Activated T-cell treated with anti-CD3 and anti-CD28 coated beads, Interleukin-2, amount 50 U/mL, for 72 hours (primary cell): ENCODE measurements at places on chromosomes 1 and 21. TPM values are rescaled to one million over a fixed set of nuclear protein-coding genes. Genes with fewer than 3 reads are reported as not detected.

The KIAA1614 gene
- 0.02 TPM for total RNA-seq

The LAMC2 gene
- not detected for total RNA-seq

The FABP3 gene
- not detected for total RNA-seq

The SPRR4 gene
- total RNA-seq: not detected

The GNG12 gene
- total RNA-seq: 0.34 TPM

- no peaks in the 10 kb centered on the region for H3K27me3 ChIP-seq
- H3K36me3 ChIP-seq: no peaks in the 10 kb centered on the region
- H3K4me1 ChIP-seq: no peaks in the 10 kb centered on the region
- H3K27ac ChIP-seq: no peak overlapping the region
- no peak overlapping the region for H3K4me3 ChIP-seq
Measured at GRCh38 chr1:197252973-197253372, 15.1 kb upstream of the CRB1 start.

GRCh38 chr1:225652729-225653462 lies at the start of gene ENAH:
Gene ENAH (minus strand): TSS chr1:225653123. CDS start chr1:225652690, 433 bp downstream.
- peak; percentile 56 for DNase-seq
- H3K4me1 ChIP-seq: peaks cover 15% of the 10 kb centered on the region
- H3K27ac ChIP-seq: peak within 1 kb of the TSS; percentile 53
- peaks cover 5% of the 10 kb centered on the region for H3K36me3 ChIP-seq
- peak within 1 kb of the TSS; percentile 95 for H3K4me3 ChIP-seq
- H3K27me3 ChIP-seq: peaks cover 54% of the 10 kb centered on the region

- peaks cover 4% of the 10 kb centered on the region for H3K36me3 ChIP-seq
- no peak for DNase-seq
- peak overlapping the region; percentile 88 for H3K4me3 ChIP-seq
- H3K27ac ChIP-seq: peak overlapping the region; percentile 71
- H3K27me3 ChIP-seq: peaks cover 69% of the 10 kb centered on the region
Measured at GRCh38 chr1:46131093-46131492, 1.3 kb downstream of the PIK3R3 start.

GRCh38 chr21:35470522-35470921 lies 421.4 kb upstream of the RUNX1 start:
- no peak overlapping the region for H3K4me3 ChIP-seq
- H3K36me3 ChIP-seq: peaks cover 7% of the 10 kb centered on the region
- no peak for DNase-seq
- H3K4me1 ChIP-seq: peaks cover 4% of the 10 kb centered on the region
- H3K27me3 ChIP-seq: no peaks in the 10 kb centered on the region

- no peaks in the 10 kb centered on the region for H3K36me3 ChIP-seq
- no peak overlapping the region for H3K27ac ChIP-seq
- DNase-seq: peak; percentile 12
- no peaks in the 10 kb centered on the region for H3K27me3 ChIP-seq
Measured at GRCh38 chr21:26732432-26733221, 112.6 kb downstream of the ADAMTS1 start.

GRCh38 chr1:223405507-223405906 lies 12.3 kb downstream of the CCDC185 start:
- H3K27me3 ChIP-seq: no peaks in the 10 kb centered on the region
- DNase-seq: no peak
- peaks cover 8% of the 10 kb centered on the region for H3K36me3 ChIP-seq
- H3K27ac ChIP-seq: no peak overlapping the region
- no peak overlapping the region for H3K4me3 ChIP-seq
- H3K4me1 ChIP-seq: peaks cover 23% of the 10 kb centered on the region

- no peak overlapping the region for H3K4me3 ChIP-seq
- no peak overlapping the region for H3K27ac ChIP-seq
- H3K27me3 ChIP-seq: no peaks in the 10 kb centered on the region
- H3K4me1 ChIP-seq: no peaks in the 10 kb centered on the region
Measured at GRCh38 chr21:41529769-41530168, 21.8 kb upstream of the TMPRSS2 start.

DNA sequence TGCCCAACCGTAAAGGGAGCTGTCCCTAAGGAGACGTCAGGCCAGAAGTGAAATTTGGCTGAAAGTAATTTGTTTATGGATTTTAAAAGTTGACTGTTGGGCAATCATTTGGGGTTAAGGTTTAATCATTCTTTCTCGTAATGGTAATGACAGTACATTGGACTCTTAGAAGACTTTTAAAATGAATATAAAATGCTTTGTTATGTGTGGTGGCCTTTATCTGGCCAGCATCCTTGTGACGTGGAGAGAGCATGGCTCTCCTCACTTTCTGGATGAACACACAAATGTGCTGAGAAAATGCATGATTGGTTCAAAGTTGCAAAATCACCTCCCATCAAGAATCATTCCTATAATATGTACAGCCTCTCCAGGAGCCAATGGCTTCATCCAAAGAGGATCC lies 160.2 kb downstream of the DHRS3 start:
- H3K27me3 ChIP-seq: no peaks in the 10 kb centered on the region
- peaks cover 4% of the 10 kb centered on the region for H3K36me3 ChIP-seq
- DNase-seq: no peak
- H3K27ac ChIP-seq: no peak overlapping the region

GRCh38 chr1:190154744-190155143 lies 322.9 kb downstream of the BRINP3 start:
- H3K27me3 ChIP-seq: no peaks in the 10 kb centered on the region
- no peak for DNase-seq
- H3K36me3 ChIP-seq: peaks cover 1% of the 10 kb centered on the region

DNA sequence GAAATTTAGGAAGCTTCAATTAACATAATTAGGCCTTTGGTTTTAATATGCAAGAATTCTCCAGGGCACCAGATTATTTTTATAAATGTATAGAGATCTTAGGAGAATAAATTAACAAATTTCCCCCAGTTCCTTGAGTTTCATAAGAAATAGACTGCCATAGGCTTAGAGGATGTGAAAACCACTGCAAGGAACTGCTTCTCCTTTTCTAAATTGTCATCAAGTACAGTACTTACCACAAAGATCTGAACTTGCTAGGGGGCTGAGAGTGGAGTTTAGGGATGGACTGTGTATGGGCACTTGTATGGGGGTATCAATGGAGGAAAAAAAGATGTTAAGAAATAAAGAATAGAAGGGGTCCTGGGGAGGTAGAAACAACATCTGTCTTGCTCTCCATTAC lies 31.1 kb downstream of the LHX8 start:
- no peaks in the 10 kb centered on the region for H3K4me1 ChIP-seq
- no peak overlapping the region for H3K4me3 ChIP-seq
- H3K27ac ChIP-seq: no peak overlapping the region
- H3K27me3 ChIP-seq: no peaks in the 10 kb centered on the region
- DNase-seq: no peak

DNA sequence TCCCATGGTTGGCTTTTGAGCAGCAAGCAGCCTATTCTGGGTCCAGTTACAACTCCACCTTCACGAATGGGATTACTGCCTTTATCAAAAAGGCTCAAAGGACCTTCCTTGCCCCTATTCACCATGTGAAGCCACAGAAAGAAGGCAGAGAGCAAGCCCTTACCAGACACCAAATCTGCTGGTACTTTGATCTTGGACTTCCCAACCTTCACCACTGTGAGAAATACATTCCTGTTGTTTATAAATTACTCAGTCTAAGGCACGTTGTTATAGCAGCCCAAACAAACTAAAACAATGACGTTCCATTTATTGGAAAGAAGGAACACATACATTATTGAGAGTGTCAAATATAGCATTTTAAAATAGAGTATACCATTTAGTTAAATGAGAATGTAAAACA lies 1557.9 kb downstream of the PLA2G4A start:
- no peak overlapping the region for H3K27ac ChIP-seq
- H3K4me1 ChIP-seq: no peaks in the 10 kb centered on the region
- H3K27me3 ChIP-seq: no peaks in the 10 kb centered on the region
- no peak for DNase-seq
- H3K4me3 ChIP-seq: no peak overlapping the region

- H3K27me3 ChIP-seq: peaks cover 1% of the 10 kb centered on the region
- no peak overlapping the region for H3K4me3 ChIP-seq
- no peaks in the 10 kb centered on the region for H3K36me3 ChIP-seq
- peaks cover 9% of the 10 kb centered on the region for H3K4me1 ChIP-seq
- DNase-seq: peak; percentile 15
Measured at GRCh38 chr1:100622037-100622436, 84.1 kb downstream of the GPR88 start.

GRCh38 chr1:167052389-167052788 lies 37.8 kb downstream of the GPA33 start:
- H3K4me1 ChIP-seq: no peaks in the 10 kb centered on the region
- DNase-seq: no peak
- no peaks in the 10 kb centered on the region for H3K36me3 ChIP-seq
- no peaks in the 10 kb centered on the region for H3K27me3 ChIP-seq

GRCh38 chr1:21321963-21322680 lies 31.9 kb upstream of the ECE1 start:
- DNase-seq: no peak
- H3K4me1 ChIP-seq: peaks cover 67% of the 10 kb centered on the region
- H3K27ac ChIP-seq: no peak overlapping the region
- H3K4me3 ChIP-seq: peak overlapping the region; percentile 38
- H3K36me3 ChIP-seq: peaks cover 10% of the 10 kb centered on the region

- H3K27ac ChIP-seq: no peak overlapping the region
- peaks cover 7% of the 10 kb centered on the region for H3K27me3 ChIP-seq
- no peak for DNase-seq
- no peak overlapping the region for H3K4me3 ChIP-seq
- no peaks in the 10 kb centered on the region for H3K36me3 ChIP-seq
Measured at GRCh38 chr1:242187171-242187570, 188.3 kb upstream of the MAP1LC3C start.

DNA sequence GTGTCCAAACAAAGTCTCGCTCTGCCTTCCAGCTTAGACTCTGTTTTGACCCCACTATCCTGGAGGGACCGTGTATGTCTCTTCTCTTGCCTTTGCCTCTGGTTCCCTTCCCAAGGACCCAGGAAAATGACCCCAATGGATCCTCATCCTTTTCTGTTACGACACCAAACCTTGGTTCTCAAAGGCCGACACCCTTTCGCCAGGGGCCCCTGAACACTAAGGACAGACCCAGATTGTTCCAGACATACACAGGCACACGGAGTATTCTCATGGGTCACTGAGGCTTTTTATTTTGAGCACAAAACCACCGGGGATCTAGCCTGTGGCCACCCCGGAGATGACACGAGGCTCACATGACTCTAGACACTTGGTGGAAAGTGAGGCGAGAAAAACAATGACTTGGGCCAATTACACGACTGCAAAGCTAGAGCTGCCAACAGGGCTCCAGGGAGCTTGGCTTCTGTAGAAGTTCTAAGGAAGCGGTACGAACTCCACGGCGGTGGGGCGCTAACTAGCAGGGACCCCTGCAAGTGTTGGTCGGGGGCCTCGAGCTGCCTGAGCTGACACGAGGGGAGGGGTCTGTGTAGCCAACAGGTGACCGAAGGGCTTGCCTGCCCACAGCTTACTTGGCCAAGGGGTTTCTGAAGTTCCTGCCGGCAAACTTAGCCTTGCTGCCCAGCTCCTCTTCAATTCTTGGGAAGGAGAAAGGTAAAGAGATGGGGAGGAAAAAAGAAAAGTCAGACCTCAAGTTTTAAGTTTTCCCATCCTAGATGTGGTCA lies 17.6 kb downstream of the ENO1 start:
- H3K36me3 ChIP-seq: peaks cover 45% of the 10 kb centered on the region
- no peaks in the 10 kb centered on the region for H3K27me3 ChIP-seq
- no peak overlapping the region for H3K4me3 ChIP-seq
- DNase-seq: no peak

DNA sequence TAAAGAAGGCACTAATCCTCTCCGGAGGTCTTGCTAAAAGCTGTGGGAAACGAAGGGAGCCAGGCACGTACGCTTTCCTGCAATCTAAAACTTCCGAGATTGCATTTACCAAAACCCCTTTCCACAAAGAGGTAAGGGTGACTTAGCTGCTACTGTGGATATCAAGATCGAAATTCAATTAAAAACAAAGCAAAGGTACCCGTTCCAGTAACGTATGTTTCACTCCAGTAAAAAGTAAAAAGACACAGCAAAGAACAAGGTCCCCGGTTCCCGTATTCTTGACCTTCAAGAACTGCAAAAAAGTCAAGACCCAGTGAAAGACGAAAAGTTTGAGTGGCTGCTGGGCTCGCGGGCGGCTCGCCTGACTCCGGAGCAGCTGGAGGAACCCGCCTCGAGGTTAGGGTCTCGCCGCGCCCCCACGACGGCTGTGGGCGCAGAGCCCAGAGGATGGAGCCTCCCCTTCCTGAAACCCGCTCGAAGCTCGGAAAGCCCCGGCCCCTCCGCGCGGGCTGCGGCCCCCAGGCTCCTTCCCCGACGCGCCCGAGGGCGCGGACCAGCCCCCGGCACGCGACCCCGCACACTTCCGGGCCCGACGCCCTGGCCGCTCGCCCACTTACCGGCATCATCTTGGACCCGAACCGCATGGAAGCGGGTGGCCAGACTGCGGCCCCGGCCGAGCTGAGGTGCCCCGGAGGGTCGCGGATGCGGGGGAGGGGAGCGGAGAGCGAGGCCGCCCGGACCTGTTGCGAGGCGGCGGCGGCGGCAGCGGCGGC lies 524 bp downstream of the TP53BP2 start:
- H3K36me3 ChIP-seq: peaks cover 12% of the 10 kb centered on the region
- peak overlapping the region; percentile 91 for H3K4me3 ChIP-seq
- peaks cover 7% of the 10 kb centered on the region for H3K27me3 ChIP-seq
- peak; percentile 66 for DNase-seq

- no peak overlapping the region for H3K4me3 ChIP-seq
- no peaks in the 10 kb centered on the region for H3K36me3 ChIP-seq
- no peak overlapping the region for H3K27ac ChIP-seq
- no peak for DNase-seq
Measured at GRCh38 chr1:60865166-60865565, 217.2 kb upstream of the NFIA start.

DNA sequence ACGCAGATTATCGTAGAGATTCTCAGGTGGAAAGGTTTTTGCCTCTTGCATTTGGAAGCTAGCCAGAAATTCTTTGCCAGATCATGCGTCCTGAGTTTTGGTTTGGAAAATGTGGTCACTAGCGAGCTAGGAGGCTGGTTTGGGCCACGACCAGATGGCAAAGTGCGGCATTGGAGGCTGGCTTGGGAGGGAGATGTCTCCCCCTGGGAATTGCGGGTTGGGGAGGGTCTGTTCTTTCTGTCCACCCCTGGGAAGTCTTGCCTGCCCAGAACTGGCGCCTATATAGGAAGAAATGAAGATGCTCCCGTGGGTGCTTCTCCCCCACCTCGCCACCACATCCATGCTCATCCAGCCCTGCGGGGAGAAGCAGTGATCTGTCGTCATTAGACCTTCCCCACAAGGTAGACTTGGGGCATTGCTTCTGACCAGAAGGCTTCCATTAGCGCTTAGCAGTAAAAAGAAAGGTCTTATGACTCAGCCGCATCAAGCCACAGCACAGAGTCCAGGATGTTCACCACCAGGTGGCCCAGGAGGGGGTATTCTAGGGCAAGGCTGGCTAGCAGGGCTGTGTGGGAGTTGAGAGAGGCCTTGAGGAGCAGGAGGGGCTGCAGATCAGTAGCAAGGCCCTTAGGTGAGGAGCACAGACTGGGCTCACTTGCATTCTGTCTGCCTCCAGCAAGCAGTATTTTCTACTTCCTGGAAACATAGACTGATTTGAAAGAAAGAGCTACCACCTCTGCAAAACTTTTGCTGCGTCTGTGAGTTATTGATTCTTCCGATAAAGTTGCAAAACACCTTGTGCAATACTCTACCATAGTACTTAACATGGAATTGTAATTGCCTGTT lies 1.5 kb upstream of the PTP4A2 start:
- H3K4me3 ChIP-seq: peak overlapping the region; percentile 85
- peak overlapping the region; percentile 94 for H3K27ac ChIP-seq
- peaks cover 81% of the 10 kb centered on the region for H3K4me1 ChIP-seq
- peak; percentile 89 for DNase-seq
- H3K27me3 ChIP-seq: no peaks in the 10 kb centered on the region
